Stimulated activated naive B cell treated with anti-CD40 and anti-IgM and Interleukin-4, amounts not matched to agents 10 μg/mL and 1 μg/mL and 100 μg/mL, for 72 hours (primary cell): ENCODE measurements at places on chromosomes 6 and 20.

GRCh38 chr6:53624502-53624901 lies 41.1 kb downstream of the KLHL31 start:
- no peak for DNase-seq

DNA sequence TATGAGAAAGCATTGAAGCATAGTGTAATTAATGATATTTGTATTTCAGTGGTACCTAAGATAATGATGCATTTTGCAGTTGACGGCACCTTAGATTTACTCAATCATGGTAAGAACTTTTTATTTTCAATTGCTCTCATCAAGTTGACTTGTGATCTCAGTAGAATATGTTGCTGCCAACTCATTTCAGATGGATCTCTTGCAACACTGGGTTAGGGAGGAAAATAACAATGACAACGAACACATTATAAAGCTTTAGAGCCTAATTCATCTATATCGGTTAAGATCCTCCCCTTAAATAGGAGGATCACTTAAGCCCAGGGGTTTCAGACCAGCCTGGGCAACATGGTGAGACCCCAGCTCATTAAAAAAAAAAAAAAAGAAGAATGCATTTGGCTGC lies 18.0 kb upstream of the TBC1D22B start:
- DNase-seq = no peak

- no peak for DNase-seq
These were observed 41.0 kb upstream of the BCLAF1 start for GRCh38 chr6:136330634-136331033.

DNA sequence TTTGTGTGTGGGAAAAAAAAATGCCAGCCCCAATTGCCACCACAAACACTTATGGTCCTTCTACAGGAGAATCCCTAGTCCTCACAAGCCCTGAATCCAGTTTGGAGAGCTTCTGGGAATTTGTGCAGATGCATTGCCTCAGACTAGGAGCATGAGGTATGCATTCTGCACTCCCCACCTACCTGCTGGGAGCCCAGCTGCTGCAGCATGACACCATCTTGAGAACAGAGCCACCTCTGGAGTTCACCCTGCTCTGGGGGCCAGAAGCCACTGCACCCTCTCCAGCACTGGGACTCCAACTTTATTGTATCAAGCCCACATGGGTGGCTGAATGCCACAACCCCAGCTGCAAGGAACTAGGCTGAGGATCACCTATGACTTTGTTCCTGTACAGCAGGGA lies 568.5 kb upstream of the ID4 start:
- DNase-seq = no peak

DNA sequence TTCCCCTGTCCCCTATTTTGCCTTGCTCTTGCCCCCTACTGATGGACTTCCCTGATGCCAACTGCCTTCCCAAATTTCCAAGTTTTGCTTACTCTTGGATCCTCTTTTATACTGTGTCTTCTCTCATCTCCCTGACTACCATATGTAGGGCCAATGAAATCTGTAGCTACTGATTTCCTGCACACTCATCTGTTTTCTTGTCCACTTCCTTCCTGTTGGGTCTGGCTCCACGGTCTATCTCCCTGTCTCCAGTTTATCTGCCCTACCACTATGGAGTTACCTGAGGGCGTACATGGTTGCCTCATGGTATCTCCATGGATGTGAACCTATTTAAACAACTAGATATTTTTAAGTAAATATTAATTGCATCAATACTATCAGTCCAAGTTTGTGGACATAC lies 140.3 kb upstream of the MCHR2 start:
- DNase-seq = no peak

GRCh38 chr20:49283176-49283702 lies 5.4 kb upstream of the ZNFX1 start:
- DNase-seq = no peak

GRCh38 chr20:46568570-46569129 lies 18.2 kb upstream of the OCSTAMP start:
- DNase-seq = no peak

- DNase-seq = no peak
These were observed 181.2 kb downstream of the AIG1 start for GRCh38 chr6:143241911-143242310.

DNA sequence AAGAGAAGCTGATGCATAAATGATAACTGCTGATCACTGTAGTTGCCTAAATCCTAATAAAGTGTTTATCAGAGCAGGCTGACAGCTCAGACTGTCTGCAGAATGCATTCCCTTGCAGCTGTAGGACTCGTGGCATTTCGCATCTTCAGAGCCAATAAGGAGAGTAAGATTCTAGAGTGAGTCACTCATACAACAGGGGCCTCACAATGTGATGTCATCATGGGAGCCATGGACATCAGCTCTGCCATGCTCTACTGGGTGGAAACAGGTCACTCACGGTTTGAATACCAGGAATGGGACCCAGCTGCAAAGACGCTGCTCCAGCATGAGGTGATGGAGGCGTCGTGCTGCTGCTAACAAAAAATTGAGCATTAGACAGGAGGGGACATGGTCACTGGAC lies 7.4 kb downstream of the FAM209B start:
- no peak for DNase-seq

GRCh38 chr6:34656378-34657036 lies 40.1 kb downstream of the ILRUN start:
- DNase-seq = peak; percentile 50

DNA sequence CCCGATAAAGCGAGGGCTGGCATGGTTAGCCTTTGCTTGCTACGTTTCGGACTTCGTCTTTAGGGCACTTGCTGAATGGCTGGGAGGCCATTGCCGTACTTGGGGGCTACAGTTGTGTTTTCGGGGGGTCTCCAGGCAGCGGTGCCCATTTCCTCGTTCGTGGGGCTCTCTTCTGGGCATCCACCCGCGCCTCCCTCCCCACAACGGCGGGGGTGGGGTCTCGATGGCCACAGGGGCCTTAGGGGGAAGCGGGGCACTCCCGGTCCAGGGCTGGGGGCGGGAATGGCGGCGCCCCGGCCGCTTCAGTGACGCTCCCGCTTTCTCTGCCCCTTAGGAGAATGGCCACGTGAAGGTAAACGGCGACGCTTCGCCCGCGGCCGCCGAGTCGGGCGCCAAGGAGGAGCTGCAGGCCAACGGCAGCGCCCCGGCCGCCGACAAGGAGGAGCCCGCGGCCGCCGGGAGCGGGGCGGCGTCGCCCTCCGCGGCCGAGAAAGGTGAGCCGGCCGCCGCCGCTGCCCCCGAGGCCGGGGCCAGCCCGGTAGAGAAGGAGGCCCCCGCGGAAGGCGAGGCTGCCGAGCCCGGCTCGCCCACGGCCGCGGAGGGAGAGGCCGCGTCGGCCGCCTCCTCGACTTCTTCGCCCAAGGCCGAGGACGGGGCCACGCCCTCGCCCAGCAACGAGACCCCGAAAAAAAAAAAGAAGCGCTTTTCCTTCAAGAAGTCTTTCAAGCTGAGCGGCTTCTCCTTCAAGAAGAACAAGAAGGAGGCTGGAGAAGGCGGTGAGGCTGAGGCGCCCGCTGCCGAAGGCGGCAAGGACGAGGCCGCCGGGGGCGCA lies 2.4 kb downstream of the MARCKS start:
- no peak for DNase-seq

GRCh38 chr6:163427498-163428254 lies 13.2 kb downstream of the QKI start:
- DNase-seq = no peak

DNA sequence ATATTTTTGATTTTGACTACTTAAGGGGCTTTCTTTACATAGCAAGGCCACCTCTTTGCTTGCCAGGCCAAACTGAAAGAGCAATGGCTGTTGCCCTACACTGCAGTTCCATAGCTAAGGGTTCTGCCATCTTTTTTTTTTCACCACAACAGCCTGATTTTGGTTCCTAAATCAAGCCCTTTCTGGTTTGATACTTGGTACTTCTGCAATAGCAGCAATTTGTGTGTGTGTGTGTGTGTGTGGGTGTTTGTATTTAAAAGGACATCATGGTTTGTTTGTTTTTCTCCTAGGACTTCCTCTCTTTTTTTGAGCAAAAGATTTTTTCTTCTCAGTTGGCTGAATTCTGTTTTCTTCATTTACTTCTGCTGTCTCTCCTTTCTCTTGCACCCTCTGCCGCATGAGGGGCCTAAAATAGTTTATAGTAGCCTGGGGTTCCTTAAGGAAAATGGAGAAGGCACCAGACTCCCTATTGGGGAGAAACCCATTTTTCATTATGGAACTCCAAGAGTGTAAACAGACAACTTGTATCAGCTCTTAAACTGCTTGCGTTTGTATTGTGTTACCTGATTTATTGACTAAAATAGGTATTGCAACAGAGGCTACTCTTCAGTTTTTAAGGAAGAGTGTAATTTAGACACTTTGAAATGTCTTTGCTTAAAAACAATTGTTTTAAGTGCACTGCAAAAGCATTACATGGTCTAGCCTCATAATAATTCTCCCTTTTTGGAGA lies 12.2 kb upstream of the GCLC start:
- no peak for DNase-seq

- peak; percentile 44 for DNase-seq
These were observed 30.3 kb downstream of the ZNF318 start for GRCh38 chr6:43339168-43339567.

DNA sequence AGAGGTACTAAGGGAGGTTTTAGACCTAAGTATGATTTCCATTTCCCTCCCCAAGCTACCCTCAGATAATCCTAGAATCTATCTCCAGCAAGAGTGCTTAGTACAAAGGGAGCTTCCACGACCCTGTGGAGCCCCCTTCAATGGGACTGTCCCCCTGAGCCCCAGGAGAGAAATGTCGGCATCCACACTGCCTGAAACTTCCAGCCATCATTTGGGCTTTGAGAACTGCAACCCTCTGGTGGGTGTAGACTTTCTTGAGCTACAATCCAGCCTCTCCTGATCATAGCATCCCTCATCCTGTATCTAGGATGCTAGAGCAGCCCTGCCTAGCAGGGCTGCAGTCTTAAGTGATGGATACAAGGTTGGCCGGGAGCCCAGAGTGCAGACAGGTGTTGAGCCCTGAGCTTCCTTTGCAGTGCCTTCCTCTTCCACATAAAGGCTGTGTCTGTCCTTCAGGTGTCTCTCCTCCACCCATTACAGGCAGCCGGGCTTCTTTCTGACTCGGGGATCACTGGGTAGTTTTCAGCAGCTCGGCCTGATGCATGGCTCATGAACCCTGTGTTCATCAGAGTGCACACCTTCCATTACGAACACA lies 424.5 kb downstream of the PREX1 start:
- DNase-seq = no peak

- DNase-seq = no peak
These were observed 109.5 kb downstream of the TRIM27 start for GRCh38 chr6:28814032-28814976.

GRCh38 chr20:14918281-14918680 lies 580.9 kb upstream of the FLRT3 start:
- DNase-seq = no peak

GRCh38 chr6:160156842-160157241 lies 35.2 kb downstream of the SLC22A1 start:
- DNase-seq = no peak

DNA sequence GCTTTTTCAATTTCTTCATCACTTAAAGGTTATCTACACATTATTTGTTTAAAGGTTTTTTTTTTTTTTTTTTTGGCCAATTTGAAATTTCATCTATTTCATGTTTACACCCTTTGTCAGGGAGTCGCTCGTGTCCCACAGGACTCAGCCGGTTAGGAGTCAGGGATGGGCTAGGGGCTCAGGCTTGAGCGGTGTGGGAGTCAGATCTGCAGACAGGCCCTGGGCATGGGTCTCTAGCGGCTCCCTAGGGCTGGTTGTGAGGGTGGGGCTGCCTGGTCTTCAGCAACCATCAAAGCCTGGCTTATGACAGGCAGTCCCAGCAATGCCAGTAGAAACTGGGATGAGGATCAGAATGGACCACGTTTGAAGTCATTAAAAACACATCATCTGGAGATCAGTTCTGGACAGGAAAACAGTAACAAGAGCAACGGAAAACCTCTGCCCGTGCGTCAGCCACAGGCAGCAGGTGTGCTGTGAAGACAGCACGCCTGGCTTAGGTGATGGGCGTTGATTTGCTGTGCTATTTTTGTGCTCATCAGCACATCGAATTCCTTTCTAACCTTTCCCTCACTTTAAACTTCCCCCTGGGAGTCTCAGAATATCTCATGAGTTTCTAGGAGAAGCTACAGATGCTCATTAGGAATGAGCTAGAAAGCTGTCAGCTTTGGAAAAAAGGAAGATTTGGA lies 91.3 kb upstream of the MPC1 start:
- DNase-seq = no peak

- DNase-seq = peak; percentile 74
These were observed 67.9 kb downstream of the ZHX3 start for GRCh38 chr20:41249411-41250281.

DNA sequence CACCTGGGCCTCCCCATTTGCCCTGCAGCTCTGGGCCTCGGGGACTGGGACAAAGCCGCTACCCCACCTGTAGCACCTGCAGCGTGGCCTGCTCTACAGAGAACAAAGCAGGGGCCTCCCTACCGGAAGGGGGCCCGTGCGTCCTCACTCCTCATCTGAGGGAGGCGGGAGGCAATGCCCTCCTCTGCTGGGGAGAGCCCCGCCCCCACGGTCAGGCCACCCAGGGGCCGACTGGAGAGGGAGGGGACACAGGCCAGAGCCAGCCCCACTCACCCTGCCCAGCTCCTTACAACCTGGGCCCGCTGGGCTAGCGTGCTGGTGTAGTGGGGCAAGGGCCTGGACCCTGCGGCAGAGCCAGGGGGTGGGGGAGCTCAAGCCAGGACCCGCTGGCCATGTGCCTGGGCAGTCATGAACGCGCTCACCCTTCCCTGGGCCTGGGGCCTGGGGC lies 8.0 kb downstream of the LAMA5 start:
- DNase-seq = no peak

DNA sequence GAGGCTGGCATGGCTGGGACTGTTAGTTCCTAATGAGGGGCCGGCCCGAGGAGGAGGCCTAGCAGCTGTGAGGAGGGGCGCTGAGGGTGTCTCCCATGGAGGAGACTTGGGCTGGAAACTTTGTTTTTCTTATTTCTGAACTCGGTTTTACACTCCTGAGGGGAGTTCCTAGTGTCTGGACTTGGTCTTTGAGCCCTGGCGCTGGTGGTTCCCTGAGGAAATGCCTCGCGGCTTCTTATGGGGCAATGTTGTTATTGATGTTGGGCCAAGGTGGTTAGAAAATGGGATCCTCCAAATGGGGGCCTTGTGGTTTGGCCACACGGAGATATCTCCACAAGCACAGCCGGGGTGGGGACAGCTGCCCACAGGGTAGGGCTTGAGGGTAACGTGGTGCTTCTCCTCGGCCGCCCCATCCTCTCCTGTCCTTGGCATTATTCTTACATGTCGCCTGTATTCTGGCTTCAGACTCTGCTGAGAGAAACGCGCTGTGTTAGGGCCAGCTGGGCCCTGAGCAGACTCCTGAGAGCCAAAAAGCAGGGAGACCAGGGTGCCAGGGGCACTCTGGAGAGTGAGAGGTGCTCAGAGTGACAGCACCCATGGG lies 136.9 kb downstream of the FOXO3 start:
- DNase-seq = no peak

- DNase-seq = peak; percentile 36
These were observed 113.9 kb upstream of the NAA20 start for GRCh38 chr20:19903168-19903811.
